Spleen (tissue), 13 donors: ENCODE measurements at places on chromosomes 1 and 21. TPM values are rescaled to one million over a fixed set of nuclear protein-coding genes. Genes with fewer than 3 reads are reported as not detected.

The WNT2B gene
- 0.36 TPM for polyA plus RNA-seq

The ERI3 gene
- polyA plus RNA-seq, result 28.0 TPM

The KRTAP10-9 gene
- not detected for polyA plus RNA-seq

The USF1 gene
- 339 TPM for polyA plus RNA-seq

The PHGDH gene
- polyA plus RNA-seq, result 1.1 TPM

DNA sequence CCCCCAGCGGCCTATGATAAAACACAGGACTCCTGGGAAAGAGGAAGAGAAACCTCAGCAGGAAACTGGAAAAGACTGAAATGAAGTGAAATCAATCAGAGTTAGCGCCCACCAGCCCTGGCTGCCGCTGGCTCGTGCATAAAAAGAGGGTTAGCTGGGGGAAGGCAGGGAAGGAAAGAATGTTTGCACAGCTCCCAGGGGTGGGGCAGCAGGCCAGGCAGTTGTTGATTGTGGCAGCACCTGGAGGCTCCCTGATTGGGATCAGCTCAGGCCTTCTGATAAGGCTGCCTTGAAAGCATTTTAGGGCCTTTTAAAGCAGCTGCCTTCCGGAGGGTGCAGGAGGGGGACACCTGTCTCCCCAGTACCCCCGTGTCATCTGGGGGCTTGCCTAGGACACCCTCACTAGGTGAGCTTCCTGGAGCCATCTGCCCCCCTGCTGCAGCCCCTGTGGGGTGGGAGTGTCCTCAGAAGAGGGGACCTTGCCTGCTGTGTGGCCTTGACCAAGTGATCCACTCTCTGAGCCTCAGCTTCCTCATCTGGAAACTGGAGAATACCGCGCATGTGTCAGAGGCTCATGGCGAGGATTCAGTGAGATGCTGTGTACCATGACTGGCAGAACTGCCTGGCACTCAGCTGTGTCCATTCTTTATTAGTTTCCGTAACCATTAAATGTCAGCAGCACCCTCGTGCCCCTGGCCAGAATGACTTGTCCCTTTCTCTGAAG is 6.6 kb downstream of the EPHB2 start:
- no peak for DNase-seq

DNA sequence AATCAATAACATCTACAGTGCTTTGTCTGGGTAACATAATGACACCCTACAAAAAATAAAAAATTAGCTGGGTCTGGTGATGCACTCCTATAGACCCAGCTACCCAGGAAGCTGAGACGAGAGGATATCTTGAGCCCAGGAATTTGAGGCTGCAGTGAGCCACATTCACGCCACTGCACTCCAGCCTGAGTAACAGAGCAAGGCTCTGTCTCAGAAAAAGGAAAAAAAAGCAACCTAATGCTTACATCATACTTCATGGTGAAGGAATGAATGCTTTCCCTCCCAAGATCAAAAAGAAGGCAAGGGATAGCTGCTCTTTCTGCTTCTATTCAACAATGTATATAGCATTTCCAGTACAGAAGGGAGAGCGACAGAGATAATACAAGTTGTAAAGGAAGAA is 24.2 kb upstream of the CTTNBP2NL start:
- DNase-seq, result no peak

- no peak for DNase-seq
Measured at GRCh38 chr1:177597393-177597792, 372.5 kb downstream of the SEC16B start.

DNA sequence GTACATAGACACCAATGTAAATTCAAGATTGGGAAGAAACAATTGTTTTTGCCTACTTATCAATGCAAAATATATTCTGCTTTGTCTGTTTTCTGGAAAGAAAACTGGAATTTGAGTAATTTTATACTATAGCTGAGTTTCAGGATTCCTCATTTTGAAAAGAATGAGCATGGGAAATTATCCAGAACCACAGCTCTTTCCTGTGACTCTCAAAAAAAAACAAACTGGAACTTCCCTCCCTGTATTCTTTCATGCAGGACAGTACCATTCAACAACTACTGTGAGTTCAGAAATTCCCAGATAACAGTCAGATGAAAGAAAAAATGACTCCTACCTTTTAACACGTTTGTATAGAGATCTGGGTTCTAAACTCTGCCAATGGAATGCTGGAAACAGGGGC is 372.4 kb downstream of the TGFB2 start:
- DNase-seq, result no peak

DNA sequence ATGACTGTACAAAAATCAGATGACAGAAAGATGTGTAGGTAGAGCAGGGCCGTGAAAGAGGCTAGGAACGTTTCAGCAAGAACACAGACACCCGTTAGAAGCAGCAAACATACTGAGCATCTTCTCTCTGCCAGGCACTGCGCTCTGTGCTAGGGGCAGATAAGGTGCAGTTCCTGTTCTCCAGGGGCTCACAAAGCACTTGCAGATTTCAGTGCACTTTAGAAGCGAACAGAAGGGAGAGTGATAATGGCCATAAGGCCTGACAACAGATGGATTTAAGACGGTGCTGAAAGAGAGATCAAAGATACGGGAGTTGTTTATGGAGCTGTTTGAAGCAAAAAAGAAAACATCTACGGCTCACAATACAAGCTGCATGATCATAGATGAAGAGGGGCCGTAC is 200.3 kb upstream of the FOXD3 start:
- DNase-seq, result no peak

GRCh38 chr1:116178837-116179236 is 67.6 kb downstream of the MAB21L3 start:
- DNase-seq, result no peak

DNA sequence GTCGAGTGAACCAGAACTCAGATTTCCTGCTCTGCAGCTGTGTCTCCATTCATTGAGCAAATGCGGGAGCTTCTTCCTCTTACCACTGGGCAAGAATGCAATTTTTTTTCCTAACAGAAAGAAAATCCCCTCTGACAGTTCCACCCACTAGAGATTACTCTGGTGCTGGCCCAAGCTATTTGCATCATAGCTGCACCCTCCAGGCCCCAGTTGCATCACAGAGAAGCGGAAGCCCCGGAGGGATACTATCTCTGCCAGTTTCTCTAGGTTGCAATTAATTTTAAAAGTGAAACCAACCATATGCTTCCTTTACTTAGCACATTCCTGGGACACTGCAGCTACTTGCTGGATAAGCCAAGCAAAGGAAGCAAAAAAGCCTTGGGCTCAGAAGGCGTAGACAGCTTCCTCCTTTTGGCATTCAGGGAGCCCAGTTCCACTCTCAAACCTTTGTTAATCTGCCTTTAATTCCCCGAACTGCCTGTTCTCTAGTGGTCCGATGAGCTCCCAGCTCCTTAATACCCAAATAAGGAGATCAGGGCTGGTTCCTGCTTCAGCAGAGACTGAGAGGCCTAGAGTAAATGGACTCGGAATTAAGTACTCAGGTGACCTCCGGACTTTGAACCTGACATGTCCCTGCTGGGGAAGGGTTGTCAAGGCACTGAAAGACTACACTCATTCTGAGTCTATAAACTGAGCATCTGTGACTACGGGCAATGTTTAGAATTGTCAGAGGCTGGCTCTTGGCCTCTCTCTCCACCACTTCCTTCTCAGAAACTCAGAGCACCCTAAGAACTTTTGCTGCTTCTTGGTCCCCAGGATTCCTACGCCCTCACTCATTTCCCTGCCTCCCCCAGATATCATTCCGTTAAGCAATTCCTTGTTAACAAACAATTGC is 72.5 kb upstream of the TNFSF18 start:
- DNase-seq, result no peak

DNA sequence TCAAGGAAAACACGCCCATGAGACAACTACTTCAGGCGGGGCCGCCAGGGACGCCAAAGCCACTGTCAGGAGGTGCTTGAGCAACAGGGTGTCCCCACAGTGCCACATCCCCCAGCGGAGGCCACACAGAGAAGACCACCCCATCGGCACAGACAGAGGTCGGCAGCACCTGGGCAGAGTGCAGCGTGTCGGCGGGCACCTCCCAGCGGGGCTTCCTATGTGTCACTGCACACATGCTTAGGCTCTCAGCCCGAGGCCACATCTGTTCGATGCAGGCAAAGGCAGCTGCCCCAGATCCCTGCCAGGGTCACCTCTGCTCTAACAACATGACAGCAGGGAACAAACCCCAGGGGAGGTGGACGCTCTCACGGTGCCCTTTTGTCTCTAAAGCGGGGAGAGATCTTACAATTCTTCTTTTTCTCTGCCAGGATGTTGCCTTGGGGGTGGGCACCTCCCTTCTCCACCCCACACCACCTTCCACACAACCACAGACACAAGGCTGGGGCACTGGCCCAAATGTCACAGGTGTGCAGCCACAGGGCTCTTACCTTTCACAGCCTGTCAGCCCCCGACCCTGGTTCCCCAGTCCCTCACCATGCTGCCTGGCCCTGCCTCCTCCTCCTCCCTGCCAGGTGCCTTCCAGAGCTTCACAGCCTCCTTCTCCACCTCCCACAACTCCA is 4.2 kb downstream of the KRTAP10-8 start:
- peak; percentile 64 for DNase-seq

GRCh38 chr1:110610696-110611286 is 4.6 kb upstream of the KCNA2 start:
- DNase-seq, result no peak

DNA sequence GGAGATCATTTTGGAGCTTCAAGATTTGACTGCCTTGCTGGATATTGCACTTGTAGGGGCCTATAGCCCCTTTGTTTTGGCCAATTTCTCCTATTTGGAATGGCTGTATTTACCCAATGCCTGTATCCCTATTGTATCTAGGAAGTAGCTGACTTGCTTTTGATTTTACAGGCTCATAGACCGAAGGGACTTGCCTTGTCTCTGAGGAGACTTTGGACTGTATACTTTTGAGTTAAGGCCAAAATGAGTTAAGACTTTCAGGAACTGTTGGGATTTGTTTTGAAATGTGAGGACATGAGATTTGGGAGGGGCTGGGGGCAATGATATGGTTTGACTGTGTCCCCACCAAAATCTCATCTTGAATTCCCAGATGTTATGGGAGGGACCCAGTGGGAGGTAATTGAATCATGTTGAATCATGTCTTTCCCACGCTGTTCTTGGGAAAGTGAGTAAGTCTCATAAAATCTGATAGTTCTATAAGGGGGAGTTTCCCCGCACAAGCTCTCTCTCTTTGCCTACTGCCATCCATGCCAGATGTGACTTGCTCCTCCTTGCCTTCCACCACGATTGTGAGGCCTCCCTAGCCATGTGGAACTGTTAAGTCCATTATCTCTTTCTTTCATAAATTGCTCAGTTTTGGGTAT is 276.1 kb downstream of the LMX1A start:
- no peak for DNase-seq

GRCh38 chr21:21045518-21045917 is 47.3 kb downstream of the NCAM2 start:
- no peak for DNase-seq

GRCh38 chr1:207423560-207424292 is 30.4 kb upstream of the CR2 start:
- DNase-seq, result no peak

- no peak for DNase-seq
Measured at GRCh38 chr1:65911679-65912078, 119.0 kb downstream of the PDE4B start.

- no peak for DNase-seq
Measured at GRCh38 chr1:31577515-31578192, 1.3 kb downstream of the TINAGL1 start.

DNA sequence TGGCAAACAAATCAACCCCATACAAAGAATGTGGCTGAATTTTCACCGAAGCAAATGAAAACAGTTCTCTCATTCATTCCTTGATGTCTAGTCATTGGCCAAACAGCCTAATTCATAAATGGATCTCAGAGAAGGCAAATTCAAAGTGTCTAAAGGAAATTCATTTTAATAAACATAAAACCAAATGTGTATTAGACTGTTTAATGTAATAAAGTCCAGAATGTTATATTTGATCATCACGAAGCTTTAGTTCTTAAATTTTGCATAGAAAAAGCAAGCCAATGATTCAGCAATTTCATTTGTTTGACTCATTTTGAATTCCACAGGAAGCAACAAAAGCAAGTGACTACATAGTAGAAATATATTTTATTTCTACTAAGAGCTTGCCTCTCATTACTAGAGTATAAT is 379.2 kb upstream of the ADAMTS5 start:
- no peak for DNase-seq

DNA sequence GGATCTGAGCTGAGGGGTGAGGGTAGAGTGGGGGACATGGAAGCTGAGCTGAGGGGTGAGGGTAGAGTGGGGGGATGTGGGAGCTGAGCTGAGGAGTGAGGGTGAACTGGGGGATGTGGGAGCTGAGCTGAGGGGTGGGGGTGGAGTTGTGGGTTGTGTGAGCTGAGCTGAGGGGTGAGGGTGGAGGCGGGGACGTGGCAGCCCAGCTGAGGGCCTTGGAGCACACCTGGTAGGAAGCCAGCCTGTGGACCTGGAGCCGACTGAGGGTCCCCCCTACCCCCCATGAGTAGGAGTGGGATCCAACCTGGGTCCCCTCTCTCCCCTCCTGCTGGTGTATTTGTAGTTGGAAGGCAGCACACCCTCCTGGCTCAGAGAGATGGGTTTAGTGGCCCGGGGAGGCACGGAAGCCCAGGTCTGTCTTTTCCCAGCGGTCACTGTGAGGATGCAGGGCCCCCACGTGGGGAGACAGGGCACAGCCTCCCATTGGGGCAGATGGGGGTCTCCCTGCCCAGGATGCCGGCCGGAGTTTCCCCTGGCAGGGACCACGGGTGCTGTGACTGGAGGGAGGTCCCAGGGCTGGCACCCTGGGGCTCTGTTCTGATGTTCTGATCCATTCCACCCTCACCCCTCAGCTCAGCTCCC is 13.2 kb upstream of the NPHP4 start:
- peak; percentile 57 for DNase-seq

- DNase-seq, result no peak
Measured at GRCh38 chr1:150154143-150154542, 4.4 kb downstream of the PLEKHO1 start.

GRCh38 chr1:31751822-31752241 is 12.3 kb downstream of the ADGRB2 start:
- DNase-seq, result no peak

GRCh38 chr1:97814121-97814520 is 106.7 kb downstream of the DPYD start:
- DNase-seq, result no peak

DNA sequence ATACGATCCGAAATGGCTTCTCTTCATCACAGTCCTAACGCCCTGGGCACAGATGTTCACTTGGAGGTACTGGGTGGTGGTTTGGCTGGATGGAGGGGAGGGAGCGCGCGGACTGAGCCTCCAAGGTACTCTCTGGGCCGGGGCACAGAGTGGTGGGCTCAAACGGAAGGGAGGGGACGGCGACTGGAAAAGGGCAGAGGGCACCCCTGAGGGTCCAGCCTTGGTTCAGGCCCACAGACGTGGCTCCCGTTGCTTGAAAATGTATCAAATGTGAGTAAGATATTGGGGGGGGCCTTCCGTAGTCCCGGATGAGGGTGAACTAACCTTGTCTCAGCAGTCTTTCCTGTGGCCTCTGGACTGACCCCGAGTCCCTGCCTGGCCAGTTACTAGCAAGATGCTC is 463 bp downstream of the IL12RB2 start:
- DNase-seq, result no peak
